T-cell (primary cell): ENCODE measurements at places on chromosomes 2 and 18.

GRCh38 chr2:205166745-205167144 lies 515.6 kb upstream of the NRP2 start:
- no peak for DNase-seq

GRCh38 chr18:61643884-61644647 lies 248.7 kb downstream of the RNF152 start:
- no peak for DNase-seq

- no peak for DNase-seq
These were observed 557.5 kb downstream of the DSC3 start for GRCh38 chr18:30485078-30485477.

- DNase-seq = no peak
These were observed 110.2 kb upstream of the RBBP8 start for GRCh38 chr18:22822841-22823508.

GRCh38 chr2:143431316-143431715 lies 302.1 kb downstream of the ARHGAP15 start:
- DNase-seq = no peak

GRCh38 chr2:38345323-38346038 lies 31.6 kb downstream of the ATL2 start:
- no peak for DNase-seq

- DNase-seq = no peak
These were observed 465 bp upstream of the PLEKHA3 start for GRCh38 chr2:178479758-178480226.

DNA sequence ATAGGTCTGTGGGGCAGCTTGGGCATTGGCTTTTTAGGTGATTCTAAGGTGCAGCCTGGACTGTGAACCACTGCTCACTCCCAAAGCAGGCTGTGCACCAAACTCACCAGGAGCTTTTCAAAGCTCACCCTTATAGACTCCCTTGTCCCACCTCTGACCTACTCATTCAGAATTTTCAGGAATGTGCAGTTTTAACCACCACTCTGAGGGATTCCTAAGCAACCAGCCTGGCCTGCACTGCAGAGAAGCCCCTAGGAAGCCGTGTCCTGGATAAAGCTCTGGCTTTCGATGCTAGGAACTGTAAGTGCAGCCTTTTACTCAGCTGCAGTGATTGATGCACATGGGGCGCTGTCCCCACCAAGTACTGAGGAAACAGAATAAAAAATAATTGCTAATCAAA lies 33.0 kb downstream of the MRO start:
- DNase-seq = no peak

DNA sequence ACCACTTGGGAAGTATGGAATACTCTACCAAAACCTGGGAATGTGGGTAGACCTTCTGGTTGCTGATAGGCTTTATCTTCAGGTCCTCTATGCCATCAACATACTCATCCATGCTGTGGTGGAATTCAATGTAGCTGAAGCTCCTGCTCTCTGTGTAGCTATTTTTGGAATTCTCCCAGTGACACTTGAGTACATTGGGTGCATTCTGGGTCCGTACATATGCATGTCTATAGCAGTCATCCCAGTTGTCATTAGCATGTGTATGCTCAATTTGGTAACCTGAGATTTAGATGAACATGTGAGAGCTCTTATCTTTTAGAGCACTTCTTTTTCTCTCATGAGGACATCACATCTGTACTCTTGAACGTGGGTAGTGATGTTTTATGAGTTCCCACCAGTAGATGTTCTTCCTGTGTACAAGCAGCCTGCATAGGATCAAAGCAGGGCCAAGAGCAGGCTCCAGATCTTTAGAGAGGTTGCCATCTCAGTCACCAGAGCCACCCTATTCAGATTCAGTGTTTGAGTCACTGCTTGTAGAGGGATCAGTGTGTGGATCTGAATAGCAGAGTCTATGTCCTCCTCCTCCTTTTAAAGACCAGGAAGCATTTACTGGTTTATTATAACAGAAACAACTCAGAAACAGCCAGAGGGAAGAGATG lies 65.9 kb downstream of the MGAT5 start:
- DNase-seq = no peak

DNA sequence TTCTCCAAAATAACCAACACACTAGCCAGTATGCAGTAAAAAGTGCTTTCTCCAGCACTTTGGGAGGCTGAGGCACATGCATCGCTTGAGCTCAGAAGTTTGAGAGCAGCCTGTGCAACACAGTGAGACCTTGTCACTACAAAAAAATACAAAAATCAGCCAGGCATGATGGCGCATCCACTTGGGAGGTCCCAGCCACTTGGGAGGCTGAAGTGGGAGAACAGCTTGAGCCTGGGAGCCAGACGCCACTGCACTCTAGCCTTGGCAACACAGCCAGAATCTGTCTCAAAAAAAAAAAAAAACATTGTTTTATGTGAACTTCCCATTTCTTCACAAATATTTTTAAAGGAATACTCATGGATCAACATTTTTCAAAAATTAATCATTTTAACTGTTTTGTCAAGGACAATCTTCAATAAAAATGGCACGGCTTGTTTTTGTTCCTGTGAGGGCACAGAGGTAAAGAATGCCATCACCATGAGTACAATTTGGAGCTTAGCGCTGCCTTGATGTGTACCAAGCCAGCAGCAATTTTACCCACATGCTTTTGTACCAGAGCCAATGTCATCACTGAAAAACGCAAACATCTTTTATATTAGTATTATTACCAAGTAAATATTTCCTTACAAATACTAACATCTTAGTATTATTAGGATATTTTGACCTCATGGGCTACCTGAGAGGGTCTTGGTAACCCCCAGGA lies 26.7 kb downstream of the RAB1A start:
- no peak for DNase-seq

DNA sequence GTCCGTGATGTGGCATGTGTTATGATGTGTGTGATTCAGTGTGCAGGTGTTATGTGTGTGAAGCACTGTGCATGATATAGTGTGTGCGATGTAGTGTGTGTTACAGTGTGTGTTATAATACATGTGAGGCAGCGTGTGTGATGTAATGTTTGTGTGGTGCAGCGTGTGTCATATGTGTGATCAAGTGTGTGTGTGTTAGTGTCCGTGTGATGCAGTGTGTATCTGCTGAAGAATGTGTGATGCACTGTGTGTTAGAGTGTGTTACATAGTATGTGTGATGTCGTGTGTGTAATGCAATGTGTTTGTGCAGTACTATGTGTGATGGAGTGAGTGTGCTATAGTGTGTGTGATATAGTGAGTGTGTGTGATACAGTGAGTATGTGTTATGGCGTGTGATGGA lies 182.8 kb upstream of the SOX11 start:
- no peak for DNase-seq

- DNase-seq = no peak
These were observed 320.5 kb upstream of the ZNF521 start for GRCh38 chr18:25672490-25672889.

DNA sequence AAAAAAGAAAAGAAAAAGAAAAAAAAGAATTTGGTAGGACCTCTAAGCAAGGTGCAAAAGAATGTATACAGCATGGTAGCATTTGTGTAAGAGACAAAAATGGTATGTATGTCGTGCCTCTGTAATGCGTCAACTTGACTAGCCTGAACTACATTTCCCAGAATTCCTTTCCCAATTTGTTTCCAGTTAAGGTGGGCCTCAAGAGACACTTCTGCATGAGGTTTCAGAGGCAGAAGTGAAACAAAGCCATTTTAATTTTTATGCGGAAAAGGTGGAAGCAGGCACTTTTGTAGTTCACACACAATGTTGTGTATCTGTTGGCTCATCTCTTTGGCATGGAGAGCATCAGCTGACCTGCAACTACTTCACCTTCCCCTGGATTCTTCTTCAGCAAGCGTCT lies 56.5 kb upstream of the PAPOLG start:
- DNase-seq = no peak

DNA sequence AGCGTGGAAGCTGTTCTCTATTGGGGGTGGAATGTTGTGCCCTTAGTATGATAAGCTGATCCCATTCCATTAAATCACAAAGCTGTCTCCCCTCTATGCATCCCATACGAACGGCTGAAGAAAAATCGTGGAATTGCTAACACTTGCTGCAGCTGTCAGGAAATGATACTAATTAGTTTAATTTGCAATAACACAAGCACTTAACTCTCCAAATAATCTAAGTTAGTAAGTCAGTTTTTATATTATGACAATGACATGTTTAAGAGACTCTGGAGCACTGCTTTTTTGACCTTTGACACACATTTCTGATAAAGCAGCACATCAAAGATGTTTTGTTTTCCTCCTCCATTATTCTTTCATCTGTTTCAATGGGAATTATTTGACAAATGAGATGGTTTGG lies 123.7 kb upstream of the SATB2 start:
- no peak for DNase-seq

DNA sequence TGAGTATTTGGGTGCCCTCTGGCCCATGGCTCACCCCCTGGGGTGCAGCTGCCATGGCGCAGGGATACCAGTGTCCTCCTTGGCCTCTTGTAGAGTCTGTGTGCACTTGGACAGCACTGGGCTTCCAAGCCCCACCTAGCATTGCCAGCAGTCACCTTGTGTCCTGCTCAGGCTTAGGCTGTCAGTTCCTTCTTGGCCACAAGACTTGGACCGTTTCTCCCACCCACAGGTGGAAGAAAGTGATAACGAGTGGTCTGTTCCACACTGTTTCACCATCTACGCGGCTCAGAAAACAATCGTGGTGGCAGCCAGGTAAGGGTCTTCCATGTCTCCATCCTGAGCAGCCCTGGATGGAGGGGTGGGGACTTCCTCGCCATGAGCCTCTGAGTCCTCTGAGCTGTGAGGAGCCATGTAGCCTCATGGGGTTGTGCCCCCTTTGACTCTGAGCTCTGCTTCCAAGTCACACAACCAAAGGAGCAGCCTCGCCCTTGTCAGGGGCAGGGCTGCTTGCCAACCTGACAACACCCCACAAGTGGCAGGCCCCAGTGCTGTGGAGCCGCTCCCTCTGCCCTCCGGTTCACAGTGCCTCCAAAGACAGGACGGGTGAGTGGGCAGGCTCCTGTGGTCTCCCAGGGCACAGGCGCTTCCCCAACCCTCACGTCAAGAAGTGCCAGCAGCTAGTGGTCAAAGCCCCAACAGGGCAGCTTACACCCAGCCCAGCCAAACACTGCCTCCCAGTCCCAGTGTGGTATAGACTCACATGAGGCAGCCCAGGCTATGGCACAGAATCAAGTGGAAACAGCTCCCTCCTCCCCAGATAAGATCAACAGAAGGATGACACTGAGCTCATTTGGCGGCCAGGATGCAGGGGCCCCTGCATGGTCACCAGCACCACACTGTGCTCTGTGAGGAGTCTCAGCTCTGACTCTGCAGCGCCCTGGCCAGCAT lies 18.4 kb downstream of the STK25 start:
- DNase-seq = no peak

DNA sequence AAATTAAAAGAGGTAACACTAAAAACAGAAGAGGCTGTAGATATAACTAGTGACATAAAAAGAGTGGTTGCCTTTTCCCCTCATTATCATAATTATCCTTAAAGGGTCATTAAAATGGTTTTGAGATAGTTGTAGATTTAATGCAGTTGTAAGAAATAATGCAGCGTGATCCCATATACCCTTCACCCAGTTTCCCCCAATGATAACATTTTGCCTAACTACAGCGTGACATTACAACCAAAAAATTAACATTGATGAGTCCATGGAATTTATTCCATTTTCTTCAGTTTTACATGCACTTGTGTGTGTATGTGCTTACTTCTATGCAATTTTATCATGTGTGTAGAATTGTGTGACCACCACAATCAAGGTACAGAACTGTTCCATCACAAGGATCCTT lies 13.2 kb upstream of the RMND5A start:
- no peak for DNase-seq

DNA sequence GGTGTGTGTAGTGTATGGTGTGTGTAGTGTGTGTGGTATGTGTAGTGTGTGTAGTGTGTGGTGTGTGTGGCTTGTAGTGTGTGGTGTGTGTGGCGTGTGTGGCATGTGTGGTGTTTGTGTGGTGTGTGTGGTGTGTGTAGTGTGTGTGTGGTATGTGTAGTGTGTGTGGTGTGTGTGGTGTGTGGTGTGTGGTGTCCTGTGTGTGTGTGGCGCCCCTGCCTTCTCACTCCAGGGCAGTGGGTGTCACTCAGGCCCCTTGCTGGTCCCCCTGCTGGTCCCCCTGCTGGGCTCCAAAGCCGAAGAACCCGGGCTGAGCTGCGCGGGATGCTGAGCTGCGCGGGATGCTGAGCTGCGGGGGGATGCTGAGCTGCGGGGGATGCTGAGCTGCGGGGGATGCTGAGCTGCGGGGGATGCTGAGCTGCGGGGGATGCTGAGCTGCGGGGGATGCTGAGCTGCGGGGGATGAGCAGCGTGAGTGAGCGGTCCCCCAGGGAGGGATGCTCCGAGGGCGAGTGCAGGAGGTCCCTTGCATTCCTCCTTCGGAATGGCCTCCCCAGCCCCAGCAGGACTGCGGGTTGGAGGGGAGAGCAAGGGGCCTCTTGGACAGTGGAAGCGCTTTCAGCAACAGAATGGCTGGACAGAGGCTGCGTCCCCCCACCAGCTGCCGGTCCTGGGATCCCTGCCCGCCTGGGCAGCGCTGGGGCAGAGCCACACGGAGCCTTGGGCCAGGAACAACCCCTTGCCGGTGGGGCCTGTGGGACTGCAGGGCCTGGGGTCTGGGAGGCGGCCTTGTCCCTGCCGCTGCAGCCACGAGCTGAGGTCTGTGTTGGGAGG lies 3.4 kb upstream of the RTP5 start:
- DNase-seq = no peak

- DNase-seq = no peak
These were observed 53.0 kb downstream of the EPAS1 start for GRCh38 chr2:46350029-46350689.

DNA sequence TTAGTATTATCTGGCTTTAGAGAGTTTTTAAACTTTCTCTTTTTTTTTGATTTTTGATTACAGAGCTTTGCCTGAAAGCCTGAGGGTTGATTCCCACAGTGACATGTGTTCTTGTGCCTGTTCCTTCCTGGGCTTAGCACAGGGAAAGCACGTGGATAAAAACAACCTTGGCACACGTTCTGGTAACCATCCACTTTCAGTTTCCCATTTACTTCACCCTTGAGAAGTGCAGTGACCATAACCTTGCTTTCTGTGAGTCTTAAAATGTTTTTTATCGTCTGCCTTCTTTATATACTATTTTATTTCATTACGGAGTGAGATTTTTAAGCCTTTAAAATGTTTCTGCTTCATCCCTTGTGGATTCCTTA lies 11.5 kb downstream of the CD226 start:
- DNase-seq = no peak

DNA sequence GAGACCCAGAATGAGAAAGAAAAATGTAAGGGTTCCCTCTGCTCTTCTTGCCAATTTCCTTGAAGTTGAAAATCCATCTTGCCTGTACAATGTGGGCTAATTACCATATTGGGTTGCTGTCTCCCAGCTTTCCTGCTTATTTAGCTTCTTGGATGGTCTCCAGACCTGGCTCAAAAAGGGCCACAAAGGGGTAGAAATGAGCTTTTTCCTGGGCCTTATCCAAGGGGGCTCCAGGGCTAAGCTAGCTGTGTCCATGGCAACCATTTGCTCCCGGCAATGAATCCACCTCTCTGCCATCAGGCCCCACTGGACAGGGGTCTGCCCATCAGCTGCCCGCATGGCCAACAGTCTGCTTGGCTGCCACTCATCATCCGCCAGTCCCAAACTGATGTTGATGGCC lies 85.0 kb downstream of the BOD1L2 start:
- DNase-seq = no peak
